ENCODE measurements at places on chromosomes 6 and 20.

GRCh38 chr6:113052506-113052905, 705.4 kb downstream of the RFPL4B start:
- no peak for DNase-seq

DNA sequence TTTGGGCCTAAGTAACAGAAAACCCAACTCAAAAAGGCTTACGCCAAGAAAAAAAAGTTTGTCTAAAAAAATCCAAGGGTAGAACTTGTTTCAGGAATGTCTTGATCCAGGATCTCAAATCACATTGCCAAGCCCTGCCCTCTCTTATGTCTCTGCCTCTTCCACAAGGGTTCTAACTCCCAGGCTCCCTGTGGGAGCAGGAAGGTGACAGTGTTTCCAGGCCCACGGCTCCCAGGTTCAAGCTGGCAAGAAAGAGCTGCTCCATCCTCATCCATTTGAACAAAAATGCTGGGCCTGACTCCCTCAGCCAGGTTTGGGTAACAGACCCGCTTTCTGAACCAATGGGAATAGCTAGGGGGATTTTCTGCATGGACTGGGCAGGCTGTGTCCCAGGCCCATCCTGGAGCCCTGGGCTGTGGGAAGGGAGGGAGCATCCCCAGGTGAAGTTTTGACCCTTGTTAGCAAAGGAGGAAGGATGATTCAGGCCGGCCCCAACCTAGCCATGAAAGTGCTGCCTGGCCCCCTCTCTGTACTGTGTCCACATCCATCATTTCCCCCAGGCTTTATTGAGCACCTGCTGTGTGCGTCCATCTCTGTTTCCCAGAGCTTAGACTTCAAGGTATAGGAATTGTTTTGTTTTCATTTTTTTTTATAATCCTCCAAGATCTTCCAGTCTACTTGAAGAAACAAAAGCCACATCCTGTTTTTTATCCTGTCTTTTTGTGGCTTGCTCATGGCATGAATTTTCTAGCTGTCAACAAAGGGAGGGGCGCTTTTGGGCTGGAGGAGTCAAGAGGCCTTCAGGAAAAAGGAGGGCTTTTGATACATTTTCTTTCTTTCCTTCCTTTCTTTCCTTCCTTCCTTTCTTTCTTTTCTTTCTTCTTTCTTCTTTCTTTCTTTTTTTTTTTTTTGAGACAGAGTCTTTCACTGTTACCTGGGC, 159.8 kb downstream of the TFAP2C start:
- DNase-seq, result no peak

GRCh38 chr20:46709459-46710152, at the start of gene SLC2A10:
TSS of gene SLC2A10 (plus strand) at chr20:46709649. CDS start at chr20:46709737, 88 bp downstream.
- DNase-seq, result peak; percentile 76

DNA sequence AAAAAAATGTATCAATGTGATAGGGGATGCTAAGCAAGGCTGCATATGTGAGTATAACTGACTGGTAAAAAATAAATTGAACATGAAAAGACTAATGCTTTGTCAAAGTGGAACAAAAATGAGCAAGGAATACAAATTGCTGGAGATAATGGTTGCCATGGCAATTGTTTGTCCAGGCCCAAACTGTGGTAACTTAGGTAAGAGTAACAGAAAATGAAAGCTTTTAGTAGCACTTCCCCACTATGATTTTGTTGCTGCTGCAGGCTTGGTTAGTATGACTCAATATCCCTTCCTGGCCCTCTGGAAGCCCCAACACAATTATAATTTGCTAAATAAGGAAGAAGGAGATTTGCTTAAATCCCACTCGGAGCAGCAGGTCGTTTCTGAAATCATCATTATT, 577.1 kb downstream of the DOK5 start:
- DNase-seq, result no peak

GRCh38 chr6:132726608-132726975, 12.7 kb upstream of the VNN1 start:
- DNase-seq, result no peak

DNA sequence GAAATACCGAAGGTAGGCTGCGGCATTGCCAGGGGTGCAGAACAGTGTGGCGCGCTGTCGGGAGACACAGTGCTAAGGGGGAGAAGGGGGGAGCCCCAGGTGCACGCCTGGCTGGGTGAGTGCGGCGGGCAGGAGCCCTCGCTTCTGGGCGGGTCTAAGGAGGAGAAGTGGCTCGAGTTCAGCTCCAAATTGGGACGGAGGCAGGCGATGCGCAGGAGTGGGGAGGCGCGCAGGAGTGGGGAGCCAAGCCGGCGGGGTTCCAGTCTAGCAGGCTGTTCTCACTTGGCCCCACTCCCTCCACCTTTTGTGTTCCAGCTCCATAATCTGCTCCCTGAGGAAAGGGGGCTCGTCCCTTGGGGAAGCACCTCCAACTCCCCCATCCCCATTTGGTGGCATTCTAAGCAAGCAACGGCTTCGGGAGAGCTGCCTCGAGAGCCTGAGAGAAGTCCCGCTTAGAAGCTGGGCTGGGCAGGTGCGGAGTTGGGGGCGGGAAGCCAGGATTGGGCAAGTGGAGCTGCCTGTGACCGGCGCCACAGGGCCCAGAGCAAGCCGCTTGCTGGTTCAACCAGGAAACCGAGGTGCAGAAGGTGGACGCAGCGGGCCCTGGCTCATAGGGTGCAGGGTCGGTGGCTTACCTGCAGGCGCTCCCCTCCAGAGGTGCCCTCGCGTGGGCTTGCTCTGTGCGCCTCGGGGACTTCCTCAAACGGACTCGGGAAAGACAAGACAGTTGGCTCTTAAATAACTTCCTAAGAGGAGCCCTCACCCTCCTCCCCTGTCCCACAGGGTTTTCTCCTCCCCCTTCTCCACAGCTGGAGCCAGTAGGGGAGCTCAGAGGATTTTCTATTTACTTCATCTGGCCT, at the start of gene F13A1:
Gene F13A1 (minus strand): TSS at position 711 of the 860 bp plus-strand sequence. CDS start 1,998 bp downstream, outside the sequence.
- DNase-seq, result no peak

DNA sequence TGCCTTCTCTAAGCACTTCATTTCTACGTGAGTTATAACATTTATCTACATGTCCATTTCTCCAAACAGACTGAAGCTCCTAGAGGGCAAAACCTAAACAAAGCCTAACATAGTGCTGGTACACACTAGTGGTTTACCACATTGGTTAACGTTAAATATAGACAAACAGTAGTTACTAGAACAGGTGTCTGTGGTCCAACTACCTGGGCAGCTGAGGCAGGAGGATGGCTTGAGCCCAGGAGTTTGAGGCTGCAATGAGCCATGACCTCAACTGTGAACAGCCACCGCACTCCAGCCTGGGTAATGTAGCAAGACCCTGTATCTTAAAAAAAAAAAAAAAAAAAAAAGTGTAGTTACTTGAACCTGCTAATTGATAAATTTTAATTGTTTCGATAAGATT, 26.5 kb downstream of the PTPRK start:
- DNase-seq, result no peak

GRCh38 chr6:17633465-17634188, 33.5 kb downstream of the FAM8A1 start:
- DNase-seq, result no peak

DNA sequence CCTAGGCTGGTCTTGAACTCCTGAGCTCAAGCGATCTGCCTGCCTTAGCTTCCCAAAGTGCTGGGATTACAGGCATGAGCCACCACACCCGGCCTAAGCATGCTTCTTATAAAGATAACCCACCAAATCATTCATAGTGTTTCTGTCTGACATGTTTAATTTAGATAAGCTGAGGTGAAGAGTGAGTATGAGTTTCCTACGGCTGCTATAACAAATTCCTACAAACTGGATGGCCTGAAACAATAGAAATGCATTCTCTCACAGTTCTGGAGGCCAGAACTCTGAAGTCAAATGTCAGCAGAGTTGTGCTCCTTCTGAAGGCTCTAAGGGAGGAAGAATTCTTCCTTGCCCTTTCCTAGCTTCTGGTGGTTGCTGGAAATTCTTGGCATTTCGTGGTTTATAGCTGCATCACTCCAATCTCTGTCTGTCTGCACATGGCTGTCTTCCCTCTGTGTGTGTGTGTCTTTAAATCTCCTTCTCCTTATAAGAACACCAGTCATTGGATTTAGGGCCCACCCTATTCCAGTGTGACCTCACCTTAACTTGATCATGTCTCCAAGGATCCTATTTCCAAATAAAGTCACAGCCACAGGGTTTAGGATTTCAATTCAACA, 29.9 kb downstream of the MAPK13 start:
- no peak for DNase-seq

- DNase-seq, result no peak
These were observed 94.1 kb upstream of the TMEM181 start for GRCh38 chr6:158465747-158466146.

- no peak for DNase-seq
These were observed 10.8 kb upstream of the GUCA1A start for GRCh38 chr6:42162384-42162783.

- peak; percentile 55 for DNase-seq
These were observed 28.2 kb downstream of the TBC1D32 start for GRCh38 chr6:121305957-121306607.

GRCh38 chr20:44083220-44083933, 103.6 kb downstream of the JPH2 start:
- no peak for DNase-seq

GRCh38 chr20:10604865-10605440, 68.8 kb downstream of the JAG1 start:
- no peak for DNase-seq

GRCh38 chr6:43725643-43726580, 38.3 kb upstream of the MRPS18A start:
- DNase-seq, result no peak

DNA sequence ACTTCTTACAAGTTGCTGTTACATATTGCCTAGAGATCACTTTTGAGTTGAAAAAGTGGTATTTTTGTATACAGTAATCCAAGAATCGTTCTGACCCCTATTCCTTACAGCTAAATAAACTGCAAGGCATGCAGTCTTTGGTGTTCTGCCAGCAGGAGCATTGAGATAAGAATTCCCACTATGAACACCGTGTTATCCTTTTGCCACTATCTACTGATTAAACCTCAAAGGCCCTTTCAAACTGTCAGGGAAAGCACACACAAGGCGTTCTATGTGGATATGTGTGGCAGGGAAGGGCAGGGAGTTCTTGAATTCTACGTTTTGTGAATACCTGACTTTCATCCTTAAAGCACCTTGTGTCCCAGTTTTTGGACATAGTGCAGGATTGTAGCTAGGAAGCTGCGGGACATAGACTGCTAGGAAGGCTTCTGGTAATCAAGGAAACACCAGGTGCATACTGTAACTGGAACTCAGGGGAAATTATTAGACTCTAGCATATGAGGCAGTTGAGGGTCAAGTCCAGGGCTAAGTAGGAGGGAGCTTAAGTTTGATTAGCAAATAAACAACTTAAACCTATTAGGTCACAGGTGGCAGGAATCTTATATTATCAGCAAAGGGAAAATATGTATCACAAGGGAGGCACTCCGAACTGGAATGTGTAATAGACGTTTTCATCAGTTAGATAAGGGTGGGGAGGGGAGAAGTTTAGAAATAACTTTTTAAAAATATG, 506.6 kb downstream of the RNF144B start:
- DNase-seq, result peak; percentile 85

DNA sequence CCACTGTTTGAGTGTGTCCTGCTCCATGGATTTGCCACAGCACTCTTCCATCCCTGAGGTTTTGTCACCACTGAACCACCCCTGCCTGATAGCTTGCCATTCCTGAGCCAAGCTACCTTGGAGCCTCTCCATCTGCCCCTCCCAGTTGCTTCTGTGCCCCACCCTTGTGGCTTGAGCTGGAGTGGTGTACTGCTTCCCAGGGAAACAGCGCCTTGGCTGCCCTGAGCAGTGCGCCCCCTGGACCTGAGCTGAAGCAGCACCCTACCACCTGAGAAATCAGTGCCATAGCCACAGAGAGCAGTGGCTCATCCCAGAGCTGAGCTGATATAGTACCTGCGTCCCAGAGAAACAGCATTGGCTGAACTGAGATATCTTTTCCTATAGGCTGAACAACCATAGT, 40.3 kb downstream of the IL22RA2 start:
- DNase-seq, result no peak

DNA sequence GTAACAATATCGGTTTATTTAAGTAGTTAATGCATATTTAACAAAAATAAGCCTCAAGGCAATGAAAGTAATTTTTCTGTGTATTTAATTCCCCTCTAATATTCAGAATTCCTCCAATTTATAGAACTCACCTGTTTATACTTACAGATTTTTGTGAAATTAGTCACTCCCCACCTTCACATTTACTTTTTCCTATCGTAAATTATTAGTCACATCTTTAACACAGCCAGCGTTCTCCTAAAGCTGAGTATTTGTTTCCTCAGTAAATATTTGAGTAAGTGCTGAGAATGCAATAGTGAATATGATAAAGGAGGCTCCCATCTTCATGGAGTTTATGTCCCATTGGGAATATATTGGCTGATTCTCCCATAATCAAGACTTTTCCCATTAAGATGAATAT, 88.0 kb downstream of the SYCP2 start:
- no peak for DNase-seq

DNA sequence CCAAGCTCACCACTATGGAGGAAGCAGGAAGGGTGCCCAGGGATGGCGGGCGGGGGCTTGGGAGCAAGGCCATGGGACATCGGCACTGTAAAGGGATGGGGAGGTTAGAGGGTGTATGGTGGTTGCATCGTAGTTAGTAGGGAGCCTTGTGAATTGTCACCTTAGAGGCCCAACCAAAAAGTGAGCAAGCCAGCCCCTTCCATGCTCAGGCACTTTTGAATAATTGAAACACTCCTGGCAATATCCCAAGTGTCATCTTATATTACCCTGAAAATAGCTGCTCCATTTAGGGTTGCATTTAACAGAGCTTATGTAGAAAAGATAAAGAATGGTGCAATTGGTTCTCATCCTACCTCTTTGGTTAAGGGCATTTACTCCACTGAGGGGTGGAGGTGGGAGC, 169.2 kb downstream of the SAMD5 start:
- DNase-seq, result no peak

- DNase-seq, result no peak
These were observed 19.1 kb upstream of the SPTLC3 start for GRCh38 chr20:12989586-12990115.

DNA sequence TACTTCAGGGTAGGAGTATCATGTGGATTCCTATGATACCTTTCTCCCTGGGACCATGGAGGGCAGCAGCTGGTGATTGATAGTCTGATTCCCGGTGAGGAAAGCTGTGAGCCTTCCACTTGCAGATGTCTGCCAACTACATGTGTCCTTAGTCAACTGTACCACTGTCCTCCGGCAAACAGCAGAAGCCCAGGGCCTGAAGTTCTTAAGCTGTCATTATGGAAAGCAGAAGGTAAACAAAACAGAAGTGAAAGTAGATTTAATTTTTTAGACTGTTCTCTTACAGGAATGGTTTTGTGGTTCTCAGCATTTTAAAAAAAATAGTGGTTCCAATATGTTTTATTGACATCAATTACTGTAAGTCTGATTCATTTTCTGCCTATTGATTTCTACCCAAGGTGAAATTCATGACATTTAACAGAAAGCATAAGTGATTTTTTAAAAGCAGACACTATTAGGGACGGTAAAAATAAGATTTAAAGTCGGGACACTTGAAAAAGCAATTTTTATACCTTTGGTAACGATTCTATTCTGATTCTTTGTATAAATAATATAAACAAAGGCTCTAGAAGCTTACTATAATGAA, 36.6 kb downstream of the PTPN1 start:
- no peak for DNase-seq

Data from small intestine (tissue), 16 donors.